ENCODE measurements at places on chromosomes 2 and 18. TPM values are rescaled to one million over a fixed set of nuclear protein-coding genes. Genes with fewer than 3 reads are reported as not detected.

GRCh38 chr18:41025666-41026065 lies 929.4 kb upstream of the PIK3C3 start:
- no peak for DNase-seq

Gene PEX13
- 44.6 TPM for total RNA-seq

- DNase-seq = no peak
Measured at GRCh38 chr2:2641541-2642410, 310.7 kb upstream of the MYT1L start.

DNA sequence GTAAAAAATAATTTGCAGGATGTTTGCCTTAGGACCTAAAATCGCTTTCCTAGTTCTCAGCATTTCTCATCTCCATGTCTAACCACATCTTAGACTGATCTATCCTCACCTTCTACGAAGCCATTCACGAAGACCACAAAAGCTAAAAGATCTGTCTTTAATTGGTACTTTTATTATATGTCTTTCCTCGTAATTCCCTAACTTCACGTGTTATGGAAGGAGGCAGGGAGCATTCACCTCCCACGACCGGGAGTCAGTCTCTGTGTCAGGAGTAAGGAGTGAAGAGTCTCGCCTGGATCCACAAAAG lies 1.6 kb downstream of the DLGAP1 start:
- DNase-seq = no peak

Gene FAM136A
- total RNA-seq = 61.9 TPM

DNA sequence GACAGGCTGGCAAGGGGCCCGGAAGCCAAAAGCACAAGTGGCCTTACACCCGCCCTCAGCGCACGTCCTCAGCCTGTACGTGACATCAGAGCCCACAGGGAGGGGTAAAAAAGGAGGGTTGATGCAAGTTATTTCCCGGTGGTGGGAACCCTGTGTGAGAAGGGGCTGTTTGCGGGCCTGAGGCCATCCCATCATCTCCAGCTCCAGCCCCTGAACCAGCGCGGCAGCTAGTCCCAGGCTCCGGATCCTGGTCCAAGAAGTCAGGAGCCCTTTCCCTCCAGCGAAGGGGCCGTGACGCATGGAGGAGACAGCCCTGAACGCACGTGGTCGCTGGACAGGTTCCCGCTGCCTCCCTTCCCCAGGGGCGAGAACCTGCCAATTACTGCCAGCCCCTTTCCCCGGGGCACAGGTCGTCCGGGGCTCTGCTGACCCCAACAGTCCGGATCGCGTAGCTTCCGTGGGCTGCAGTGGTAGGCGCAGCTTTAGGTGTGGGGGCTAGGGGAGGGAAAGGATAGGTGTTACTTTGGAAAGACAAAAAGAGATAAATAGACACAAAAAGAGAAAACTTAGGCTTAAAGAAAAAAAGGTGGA lies 1.3 kb upstream of the LRP2 start:
- DNase-seq = no peak

GRCh38 chr2:168397629-168398028 lies 58.4 kb upstream of the CERS6 start:
- no peak for DNase-seq

GRCh38 chr2:218894151-218894879 lies 13.7 kb downstream of the WNT10A start:
- DNase-seq = peak; percentile 71

Gene TSGA10
- total RNA-seq = 5.9 TPM

DNA sequence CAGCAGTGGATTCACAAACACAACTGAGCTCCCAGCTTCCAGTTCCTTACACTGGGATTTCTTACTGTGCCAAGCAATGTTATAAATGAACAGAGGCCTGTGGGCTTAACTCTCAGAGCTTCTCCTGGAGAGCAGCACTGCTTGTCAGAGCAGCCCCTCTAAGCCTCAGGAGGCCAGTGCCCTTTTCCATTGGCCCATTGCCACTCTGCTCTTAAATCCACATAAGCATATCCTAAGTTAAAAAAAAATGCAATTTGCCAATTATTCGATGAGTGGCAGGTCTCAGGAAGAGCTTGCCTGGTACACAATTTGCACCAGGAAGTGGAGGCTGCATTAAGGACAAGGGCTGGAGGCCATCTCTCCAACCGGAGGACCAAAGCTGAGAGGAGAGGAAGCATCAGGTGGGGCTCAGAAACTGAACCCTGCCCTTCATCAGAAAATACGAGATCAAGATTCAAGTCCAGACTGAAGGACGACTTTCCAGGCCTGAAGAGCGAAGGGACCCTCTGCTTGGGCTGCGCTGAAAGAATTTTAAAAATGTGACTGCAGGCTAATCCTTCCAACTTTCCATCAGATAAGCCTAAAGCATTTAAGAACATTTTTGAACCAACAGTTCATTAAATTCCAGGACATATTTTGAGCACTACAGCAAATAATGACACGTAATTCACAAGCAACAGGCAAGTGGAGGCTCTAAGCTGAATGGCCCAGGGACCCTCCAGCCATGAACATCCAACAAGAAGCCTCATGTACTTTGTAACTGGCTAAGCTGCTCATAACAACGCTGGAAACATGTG lies 28.4 kb upstream of the PXDN start:
- DNase-seq = no peak

DNA sequence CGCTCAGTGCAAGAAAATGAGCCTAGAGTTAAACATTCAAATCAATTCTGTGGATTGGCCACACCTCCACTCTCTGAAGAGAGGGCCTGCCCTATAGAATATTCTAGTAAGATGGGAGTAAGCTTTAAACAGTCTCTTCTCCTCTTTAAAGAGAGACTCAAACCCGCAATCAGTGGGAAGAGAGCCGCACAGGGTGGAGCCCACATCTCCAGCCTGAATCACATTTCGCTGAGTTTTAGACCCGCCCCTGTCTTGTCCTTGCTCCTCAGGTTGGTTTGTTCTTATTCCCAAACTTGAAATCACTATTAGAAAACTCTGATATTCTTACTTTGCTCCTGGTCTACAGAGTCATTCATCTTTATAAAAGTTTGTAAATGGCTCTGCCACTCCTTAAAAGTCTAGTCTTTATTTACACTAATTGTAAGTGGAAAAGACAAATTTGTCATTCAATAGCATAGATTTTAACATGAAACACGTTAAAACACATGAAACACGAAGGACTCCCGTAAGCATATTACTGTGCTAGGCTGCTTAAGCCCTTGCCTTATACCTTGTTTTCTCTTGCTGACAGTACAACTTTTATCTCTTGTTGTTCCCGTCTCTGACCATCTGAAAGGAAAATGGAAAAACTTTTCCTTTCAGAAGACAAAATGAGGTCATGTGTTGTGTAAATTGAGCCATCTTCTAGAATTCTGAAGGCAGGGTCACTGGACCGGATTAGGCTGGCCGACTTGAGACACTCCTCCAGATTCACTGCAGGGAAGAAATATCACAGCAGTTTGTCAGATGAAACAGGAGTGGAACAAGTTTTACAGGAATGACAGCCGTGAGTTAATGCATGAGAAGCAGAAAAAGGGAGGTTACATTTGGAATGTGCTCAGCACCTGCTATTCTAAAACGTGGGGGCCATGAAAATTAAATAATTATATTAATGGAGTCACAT lies 5.6 kb downstream of the DSC1 start:
- no peak for DNase-seq

GRCh38 chr2:68060652-68061051 lies 2.2 kb downstream of the C1D start:
- DNase-seq = no peak

Gene C1QL2
- total RNA-seq = 0.27 TPM

DNA sequence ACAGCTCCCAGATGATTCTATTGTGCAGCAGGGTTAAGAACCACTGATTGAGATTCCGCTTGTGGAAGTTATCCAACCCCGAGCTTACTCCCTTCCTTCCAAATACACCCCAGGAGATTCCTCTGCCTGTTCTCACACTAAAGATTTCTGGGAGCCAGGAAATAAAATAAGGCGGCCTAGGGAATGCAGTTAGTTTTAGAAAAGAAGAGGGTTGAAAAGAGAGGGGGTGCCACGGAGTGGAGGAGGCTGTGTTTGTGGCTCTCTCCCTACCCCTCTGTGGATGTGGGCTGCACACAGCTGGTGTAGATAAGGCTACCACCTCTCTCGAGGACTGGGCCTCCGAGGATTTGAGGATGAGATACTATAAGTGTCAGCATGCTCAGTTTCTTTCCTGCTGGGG lies 25.1 kb upstream of the SP3 start:
- DNase-seq = no peak

- DNase-seq = no peak
Measured at GRCh38 chr2:102208774-102209173, 22.0 kb downstream of the IL1RL2 start.

DNA sequence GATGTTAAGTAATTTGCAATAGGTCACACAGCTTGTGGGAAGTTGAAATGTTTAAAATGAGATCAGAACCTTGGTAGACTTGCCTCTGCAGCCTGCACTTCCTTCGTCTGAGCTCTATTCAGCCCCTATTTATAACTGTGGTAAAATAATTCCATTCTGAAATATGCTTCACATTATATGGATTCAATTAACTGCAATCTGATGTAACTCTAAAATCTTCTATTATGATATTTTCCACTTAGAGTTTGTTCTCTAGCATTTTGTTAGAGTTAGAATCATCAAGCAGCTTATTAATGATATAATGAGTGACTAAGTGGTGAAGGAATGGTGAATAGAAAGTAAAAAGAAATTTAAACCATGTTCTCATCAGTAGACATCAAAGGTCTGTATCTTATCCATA lies 139.6 kb upstream of the ARHGAP28 start:
- no peak for DNase-seq

DNA sequence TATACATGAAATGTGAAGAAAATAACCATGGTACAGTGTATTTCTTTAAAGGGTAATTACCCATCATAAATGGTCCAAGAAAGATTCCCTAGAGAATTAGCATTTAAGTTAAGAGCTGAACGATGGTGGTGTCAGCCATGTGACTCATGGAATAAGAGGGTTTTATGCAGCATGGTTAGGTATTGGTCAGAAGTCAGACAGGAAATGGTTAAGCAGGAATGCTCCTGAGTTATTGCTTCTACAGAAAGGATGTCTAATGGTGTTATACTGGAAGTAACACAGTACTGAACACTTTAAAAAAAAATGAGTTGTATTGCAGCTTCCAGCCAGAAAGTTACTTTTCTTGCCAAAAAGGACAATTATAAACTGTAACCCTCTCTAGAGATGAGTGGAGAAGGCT lies 72.7 kb upstream of the UBE2E3 start:
- DNase-seq = no peak

GRCh38 chr2:188993247-188993646 lies 19.1 kb downstream of the COL3A1 start:
- no peak for DNase-seq

DNA sequence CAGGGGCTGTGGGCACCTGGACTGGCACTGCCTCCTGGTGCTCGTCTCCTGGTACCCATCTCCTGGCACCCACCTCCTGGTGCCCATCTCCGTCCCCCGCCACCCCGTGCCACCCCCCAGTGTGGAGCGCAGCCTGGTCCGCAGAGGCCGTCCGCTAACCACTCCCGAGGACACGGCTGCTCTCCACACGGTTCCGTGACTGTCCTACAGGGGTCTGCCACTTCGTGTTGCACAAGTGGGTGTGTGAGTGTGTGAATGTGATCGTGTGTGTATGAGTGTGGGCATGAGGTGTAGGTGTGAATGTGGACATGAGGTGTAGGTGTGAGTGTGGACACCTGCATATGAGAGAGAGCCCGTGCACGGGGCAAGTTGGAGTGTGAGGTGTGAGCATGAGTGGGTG lies 119.4 kb upstream of the HS6ST1 start:
- no peak for DNase-seq

- DNase-seq = no peak
Measured at GRCh38 chr18:59124370-59124704, 15.3 kb upstream of the SEC11C start.

DNA sequence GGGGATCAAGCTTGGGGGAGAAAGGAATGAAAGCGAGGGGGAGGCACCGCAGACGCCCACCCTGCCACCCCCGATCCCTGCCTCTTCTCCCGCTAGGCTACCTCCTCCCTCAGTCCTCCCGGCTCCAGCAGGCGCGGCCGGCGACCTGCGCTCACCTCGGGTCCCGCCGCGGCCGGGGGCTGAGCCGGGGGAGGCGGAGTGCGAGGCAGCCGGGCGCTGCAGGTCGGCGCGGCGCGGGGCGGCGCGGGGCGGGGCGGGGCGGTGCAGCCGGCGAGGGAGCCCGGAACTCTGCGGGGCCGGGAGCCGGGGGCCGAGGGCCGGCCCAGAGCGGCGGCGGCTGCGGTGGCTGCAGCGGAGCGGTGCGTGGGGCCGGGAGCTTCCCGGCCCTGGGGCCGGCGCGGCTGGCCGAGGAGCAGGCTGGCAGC lies 477 bp downstream of the ACVR1 start:
- DNase-seq = no peak

Gene CRYGC
- total RNA-seq = not detected

Gene SPATA3
- not detected for total RNA-seq

GRCh38 chr2:37793004-37793403 lies 121.6 kb upstream of the CDC42EP3 start:
- DNase-seq = no peak
